ENCODE measurements at places on chromosomes 4 and X.

DNA sequence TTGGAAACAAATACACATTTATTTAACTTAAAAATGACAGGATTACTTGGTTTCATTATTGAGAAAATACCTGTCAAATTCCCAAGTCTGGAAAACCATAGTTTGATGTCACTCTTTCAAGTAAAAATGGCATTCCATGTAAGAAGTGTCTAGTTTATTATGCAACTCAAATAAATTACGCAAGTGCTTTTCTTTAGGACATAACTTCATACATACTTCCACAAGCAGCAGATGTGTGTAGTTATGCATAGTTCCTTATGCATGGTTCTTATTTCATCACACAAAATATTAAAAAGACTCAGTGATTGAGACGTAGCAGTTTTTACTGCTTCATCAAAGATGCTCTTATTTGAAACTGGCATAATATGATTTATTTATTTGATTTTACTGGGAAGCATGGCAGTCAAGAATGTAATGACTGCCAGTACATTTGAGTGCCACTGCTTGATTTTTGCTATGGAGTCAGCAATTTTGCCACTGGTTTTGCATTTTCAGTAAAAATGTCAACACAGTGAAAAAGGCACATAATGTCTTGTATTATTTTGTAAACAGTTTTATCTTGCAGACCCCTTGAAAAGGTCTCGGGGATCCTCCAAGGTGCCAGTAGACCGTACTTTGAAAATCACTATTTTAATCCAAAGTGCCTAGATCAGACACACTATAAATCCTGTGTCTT, 62.1 kb downstream of the CLCN3 start:
- DNase-seq, result no peak

DNA sequence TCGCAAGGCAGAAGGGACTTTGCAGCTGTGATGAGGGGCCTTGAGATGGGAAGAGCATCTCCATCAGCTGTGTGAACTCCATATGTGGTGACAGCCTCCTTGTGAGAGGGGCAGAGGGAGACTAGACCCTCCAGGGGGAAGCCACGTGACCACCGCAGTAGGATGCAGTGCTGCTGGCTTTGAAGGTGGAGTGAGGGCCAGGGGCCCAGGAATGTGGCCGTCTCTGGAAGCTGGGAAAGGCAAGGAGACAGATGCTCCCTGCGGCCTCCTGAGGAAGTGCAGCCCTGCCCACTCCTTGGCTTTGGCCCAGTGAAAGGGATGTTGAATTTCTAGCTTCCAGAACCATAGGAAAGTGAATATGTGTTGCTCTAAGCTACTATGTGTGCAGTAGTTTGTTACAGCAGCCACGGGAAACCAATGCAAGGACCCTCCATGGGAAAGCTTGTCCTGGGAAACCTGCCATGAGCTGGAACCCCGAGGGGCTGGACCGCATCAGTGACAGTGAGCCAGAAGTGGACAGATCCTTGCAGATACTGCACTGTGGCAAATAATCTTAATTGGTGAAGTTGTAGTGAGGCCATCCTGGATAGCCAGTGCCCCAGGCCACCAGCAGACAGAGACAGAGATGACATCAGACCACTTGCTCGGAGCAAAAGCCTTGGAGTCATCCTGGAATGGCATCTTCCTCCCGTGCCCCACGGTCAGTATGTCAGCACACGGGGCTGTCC, 35.4 kb upstream of the SORCS2 start:
- DNase-seq, result peak; percentile 25

GRCh38 chr4:56843421-56843899, 22.0 kb upstream of the SPINK2 start:
- DNase-seq, result no peak

DNA sequence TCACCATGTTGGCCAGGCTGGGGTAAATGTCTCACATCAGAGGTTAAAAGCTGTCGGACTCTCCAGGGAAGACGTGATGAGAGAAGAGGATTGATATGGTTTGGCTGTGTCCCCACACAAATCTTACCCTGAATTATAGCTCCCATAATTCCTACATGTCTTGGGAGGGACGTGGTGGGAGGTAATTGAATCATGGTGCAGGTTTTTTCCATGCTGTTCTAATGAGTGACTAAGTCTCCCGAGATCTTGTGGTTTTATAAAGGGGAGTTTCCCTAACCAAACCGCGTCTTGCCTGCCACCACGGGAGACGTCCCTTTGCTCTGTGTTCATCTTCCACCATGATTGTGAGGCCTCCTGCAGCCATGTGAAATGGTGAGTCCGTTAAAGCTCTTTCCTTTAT, 64.4 kb downstream of the ASMT start:
- no peak for DNase-seq

DNA sequence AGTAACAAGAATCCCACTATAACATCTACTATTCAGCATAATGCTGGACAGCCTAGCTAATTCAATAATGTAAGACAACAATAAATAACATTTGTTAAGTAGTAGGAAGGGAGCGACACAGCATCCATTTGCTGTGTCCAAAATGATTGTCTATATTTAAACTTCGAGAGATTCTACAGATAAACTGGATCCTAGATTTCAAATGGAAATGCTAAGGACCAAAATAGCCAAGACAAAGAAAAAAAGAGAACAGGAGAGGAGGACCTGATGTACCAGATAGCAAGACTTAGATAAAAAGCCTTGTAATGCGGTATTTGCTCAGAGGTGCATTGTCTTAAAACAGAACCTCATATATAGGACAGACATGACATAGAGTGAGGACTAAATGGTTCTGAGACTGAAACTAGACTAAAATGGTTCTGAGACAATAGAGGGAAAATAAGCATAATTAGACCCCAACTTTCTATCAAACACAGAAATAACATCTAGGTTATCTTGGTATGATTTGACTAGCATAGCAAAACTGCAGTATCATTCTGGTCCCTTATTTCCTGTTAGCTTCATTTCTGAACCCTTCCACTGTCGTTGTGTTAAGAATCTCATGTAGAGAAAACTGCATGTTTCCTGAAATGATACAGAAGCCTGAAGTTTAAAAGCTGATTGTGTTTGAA, 3.8 kb downstream of the HPGDS start:
- no peak for DNase-seq

GRCh38 chrX:110414273-110414672, 55.6 kb downstream of the RTL9 start:
- no peak for DNase-seq

- no peak for DNase-seq
These were observed 277.1 kb upstream of the TENM3 start for GRCh38 chr4:181966104-181966551.

- DNase-seq, result no peak
These were observed 77.2 kb upstream of the SLC34A2 start for GRCh38 chr4:25578432-25578831.

GRCh38 chr4:47839259-47839658, 1.4 kb upstream of the CORIN start:
- peak; percentile 31 for DNase-seq

DNA sequence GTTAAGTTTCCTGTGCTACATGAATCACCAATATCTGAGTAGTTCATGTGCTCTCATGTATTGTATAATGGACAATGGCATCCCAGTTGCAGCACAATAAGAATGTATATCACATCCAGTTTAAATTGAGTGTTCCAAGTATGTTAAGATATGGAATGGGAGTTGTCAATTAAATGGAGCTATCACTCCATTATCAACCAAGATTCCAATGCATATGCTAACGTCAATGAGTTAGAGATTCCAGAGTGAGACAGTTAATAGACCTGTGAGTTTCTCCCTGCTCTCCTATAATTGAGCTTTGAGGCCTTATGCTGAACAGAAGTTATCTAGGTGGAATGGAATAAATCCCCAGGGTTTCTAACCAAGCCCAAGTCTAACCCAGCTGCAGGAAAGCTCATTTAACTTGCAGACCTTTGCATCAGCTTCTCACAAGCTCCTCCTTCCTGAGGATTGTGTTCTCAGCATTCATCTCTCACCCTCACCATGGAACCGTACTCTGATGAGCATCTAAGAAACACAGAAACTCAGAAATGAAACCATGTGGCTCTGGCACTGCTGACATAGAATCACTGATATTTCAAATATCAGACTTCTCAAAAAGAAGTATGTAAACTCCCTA, 84.8 kb downstream of the TIGD2 start:
- no peak for DNase-seq

DNA sequence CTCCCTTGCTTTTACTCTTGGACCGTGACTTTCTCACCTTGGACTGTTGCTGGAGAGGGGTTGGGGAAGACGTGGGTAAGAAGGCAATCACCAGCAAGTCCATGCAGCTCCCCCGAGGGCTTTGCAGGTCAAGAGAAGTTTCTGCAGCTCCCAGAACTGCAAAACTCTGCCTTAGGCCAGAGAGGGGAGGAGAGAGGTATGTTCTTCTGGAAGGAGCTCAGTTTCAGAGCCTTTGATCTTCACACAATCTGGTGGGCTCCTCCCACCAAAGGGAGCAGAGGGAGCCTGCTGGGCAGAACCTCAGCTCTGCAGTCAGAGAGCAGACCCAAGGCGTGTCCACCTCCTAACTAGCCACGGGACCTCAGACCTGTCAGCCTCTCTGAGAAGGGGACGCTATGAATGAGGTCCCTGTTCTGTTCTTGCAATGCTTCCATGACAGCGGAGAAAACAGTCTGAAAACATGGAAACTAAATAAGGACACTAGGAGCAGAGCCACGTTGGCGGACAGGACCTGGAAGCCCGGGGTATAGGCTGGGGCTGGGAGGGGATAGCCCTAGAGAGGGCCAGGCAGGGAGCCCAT, 92.8 kb downstream of the EVC2 start:
- DNase-seq, result no peak

DNA sequence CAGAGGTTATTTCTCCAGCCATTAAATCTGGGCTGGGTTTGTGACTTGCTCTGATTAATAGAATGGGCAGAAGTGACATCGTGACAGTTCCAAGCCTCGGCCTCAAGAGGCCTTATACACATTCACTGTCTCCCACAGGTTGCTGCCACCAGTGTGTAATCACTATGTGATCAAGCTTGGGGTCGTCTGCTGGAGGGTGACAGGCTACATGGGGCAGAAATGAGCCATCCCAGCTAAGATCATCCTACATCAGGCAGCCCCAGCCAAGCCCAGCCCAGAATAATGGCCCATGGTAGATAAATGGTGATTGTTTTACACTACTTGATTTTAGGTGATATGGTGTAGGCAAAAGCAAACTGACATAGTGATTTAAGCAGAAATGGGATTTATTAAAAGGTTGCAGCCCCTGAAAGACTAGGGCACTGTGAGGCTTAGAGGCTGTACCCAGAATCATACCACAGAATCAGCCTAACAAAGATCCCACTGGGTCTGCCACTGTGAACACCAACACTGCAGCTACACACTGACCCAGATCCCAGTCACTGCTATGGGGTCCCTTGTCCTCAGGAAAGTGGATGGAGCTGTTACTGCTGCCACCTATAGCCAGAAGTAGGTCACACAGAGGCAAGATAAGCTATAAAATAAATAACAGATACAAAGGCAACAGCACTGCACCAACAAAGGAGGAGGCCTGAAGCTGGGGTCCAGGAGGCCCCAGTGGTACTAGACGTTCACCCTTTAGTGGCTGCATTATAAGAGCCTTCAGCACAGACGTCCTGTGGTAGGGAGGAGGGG, 159.6 kb upstream of the RBPJ start:
- DNase-seq, result peak; percentile 66

GRCh38 chrX:105650986-105651385, 171.4 kb upstream of the NRK start:
- no peak for DNase-seq

- no peak for DNase-seq
These were observed 17.6 kb upstream of the CC2D2A start for GRCh38 chr4:15451866-15452765.

GRCh38 chr4:19806865-19807264, 444.8 kb upstream of the SLIT2 start:
- no peak for DNase-seq

- DNase-seq, result no peak
These were observed 23.7 kb downstream of the BMP2K start for GRCh38 chr4:78799551-78800495.

GRCh38 chr4:40489961-40490360, 139.7 kb downstream of the RBM47 start:
- DNase-seq, result no peak

- no peak for DNase-seq
These were observed 38.4 kb downstream of the PLAC1 start for GRCh38 chrX:134619838-134620237.

DNA sequence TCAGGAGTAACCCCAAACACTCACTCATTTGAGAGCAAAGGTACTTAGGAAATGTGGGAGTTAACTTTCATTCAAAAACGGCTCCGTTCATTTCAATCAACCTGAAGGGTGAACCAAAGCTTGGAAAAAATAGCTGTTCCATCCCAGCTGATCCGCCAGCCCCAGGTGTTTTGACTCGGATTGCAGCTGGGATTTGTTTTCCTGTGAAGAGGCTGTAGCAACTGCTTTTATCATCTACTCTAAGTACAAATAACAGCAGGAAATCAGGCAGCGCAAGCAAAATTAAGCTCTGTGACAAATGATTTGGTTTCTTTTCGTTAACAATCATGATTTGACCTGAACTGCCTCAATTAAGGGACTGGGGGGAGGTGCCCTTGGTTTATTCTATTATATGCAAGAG, 154.7 kb downstream of the BEND2 start:
- DNase-seq, result no peak

DNA sequence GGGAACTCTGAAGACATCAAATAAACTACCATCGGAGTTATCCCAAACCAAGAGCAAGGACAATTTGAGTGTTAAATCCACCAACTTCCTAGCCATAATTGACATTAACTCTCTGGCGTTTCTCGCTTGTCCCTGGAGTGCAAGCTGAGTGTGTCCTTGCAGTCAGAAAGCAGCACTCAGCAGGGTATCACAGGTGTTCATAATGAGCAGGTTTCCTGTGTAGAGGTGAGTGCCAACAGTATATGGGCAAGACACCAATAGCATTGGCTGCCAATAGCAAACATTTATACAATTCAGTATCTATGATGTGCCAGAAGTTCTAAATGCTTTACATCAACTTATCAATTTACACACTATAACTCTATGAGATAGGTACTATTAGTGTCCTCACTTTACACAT, 11.2 kb downstream of the BLTP1 start:
- peak; percentile 48 for DNase-seq

- no peak for DNase-seq
These were observed 405.2 kb downstream of the PPARGC1A start for GRCh38 chr4:23484689-23485088.

DNA sequence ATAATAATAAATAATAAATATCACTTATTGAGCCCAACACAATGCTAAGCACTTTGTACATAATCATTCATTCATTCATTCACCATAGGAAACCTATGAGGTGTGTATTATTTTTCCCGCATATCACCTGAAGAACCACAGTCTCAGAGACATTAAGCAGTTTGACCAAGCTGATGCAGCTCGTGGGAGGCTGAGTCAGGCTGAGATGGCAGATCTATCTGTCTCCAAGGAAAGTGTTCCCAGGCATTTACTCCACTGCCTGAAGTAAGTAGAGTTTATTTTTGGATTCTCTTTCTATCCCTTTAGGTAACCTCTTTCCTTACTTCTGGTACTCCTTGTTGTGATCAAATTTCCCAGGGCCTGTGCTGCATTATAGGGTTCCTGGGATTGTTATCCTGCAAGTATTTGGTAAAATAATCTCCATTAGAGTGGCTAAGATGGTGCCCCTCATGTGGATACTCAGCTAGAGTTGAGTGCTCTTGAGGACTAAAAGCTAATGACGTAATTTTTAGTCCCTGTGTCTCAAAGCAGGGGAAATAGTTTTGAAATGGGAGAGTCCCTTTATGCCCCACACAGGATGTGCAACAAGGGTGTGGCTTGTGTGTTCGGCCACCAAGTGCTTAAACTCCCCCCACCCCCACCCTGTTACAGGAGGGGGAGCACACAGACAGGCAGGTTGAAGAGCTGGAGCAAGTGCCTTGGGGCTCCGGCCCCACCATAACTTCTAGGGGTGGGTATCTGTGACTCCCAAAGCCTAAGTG, 467.0 kb downstream of the STIM2 start:
- DNase-seq, result no peak

- DNase-seq, result peak; percentile 4
These were observed 404.0 kb upstream of the F9 start for GRCh38 chrX:139126493-139126892.

All from cerebellar cortex (tissue), 1 donor.